ENCODE measurements at places on chromosomes 4 and X.

- DNase-seq, result no peak
Measured at GRCh38 chr4:138865765-138866164, 149.8 kb upstream of the NOCT start.

DNA sequence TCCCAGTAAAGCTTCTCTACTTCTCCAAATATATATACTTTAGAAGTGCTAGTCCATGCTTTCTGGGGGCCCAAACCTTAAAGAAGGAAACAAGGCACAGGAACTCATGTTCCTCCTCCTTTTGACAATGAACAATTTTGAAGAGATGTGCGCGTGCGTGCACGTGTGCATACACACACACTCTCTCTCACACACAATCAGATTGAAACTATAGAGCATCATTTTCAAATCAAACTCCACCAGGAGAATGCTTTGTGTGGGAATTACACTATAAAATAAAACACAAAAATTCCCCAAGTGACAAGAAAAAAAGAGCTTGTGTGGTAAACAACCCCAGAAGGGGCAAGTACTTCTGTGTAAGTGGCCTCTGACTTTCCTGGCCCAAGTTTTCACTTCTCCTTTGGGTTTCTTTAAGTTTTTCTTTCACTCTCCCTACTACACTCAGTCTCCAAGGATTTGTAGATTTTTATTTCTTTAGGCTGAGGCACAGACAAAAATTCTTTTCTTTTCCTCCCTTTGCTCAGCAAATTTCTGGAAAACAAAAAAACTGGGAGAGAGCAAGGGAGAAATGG is 46.6 kb upstream of the SHISA3 start:
- DNase-seq, result no peak

DNA sequence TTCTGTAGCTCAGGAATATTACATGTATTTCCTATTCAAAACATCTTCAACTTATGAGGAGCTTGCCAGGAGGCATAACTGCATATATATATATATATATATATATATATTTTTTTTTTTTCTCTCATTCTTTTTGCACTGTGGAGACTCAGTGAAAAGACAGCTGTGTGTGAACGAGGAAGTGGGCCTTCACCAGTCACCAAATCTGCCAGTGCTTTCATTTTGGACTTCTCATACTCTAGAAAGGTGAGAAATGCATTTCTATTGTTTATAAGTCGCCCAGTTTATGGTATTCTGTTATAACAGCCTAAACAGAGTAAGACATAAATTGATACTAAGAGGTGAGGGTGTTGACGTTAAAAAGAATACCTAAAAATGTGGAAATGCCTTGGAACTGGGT is 710.6 kb downstream of the TRAM1L1 start:
- DNase-seq, result no peak

DNA sequence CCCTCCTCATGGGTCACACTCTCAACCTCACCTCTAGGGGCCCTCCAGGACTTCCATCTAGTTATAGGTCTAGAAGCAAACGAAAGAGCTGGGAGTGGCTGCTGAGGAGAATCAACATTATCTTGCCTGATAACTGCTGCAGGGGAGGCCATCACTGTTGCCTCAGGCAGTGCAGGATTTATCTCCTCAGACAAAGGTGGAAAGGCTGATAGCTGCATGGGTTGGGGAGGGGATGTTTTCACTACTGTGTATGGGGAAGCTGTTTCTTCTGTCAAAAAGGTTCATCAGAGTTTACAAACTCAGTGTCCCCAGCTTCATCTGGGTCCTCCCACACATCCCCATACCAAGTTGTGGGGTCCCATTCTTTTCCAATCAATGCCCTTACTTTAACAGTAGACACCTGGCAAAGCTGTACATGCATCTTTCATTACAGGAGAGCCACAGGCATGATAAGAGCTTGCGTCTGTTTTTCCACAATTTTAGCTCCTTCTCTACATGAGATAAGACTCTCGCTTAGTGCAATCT is 17.6 kb upstream of the PRDM8 start:
- DNase-seq, result no peak

- DNase-seq, result no peak
Measured at GRCh38 chrX:2658585-2659292, 32.4 kb upstream of the CD99 start.

DNA sequence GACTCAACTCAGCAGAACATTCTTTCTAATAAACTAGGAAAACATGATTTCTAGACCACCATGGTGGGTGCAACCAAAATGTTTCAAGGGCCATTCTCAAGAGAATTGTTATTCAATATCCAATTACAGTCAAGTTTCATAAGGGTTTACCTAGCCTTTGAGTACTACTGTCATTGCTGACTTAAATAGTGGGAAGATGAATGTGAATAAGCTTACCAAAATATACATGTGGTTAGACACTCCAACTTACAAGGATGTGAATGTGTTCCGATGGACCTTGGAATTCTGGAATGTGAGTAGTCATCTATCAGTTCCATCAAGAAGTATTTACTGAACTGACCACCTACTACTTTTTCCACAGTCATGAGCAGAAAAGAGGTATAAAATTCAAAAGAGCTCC is 16.9 kb downstream of the SH3RF1 start:
- no peak for DNase-seq

GRCh38 chr4:174277433-174277832 is 6.0 kb downstream of the FBXO8 start:
- DNase-seq, result no peak

- no peak for DNase-seq
Measured at GRCh38 chr4:75989846-75990528, 758 bp downstream of the SDAD1 start.

- DNase-seq, result no peak
Measured at GRCh38 chr4:94804650-94805049, 46.9 kb downstream of the BMPR1B start.

DNA sequence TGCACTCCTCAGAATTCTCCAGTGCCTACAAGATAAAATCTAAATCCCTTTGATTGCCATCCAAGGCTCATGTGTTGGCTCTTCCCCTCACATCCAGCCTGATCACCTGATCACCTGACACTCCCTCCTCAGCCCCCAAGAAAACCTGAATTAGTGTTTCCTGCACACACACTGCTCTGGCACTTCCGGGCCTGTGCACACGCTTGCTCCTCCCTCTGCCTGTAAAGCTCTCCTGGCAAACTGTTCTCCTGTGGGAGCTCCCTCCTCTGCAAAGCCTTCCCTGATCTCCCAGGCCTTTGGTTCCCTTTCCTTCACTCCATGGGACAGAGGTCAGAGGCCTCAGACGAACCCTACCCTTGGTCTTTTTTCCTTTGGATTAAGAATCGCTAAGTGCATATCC is 19.9 kb downstream of the PHKA2 start:
- DNase-seq, result no peak

DNA sequence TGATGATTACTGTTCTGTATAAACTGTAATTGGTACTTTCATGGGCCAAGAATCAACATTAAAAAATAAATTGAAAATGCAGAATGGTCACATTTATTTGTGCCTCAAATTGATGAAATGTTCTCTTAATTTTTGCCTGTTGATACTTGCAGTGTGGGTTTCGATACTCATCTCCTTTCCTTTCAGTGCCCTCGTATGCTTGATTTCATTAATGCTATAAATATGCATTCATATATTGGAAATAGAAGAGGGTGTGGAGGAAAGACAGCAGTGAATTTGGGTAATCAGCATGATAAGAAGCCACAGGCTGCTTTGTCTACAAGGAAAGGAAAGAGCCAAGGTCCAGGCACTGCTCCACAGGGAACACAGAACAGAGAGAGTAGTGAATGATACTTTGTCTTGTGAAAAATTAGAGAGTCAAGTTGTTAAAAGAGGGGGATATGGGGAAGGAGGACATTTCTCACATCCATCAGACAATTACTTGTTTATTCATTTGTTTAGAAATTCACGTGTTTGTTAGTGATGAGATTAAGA is 1.0 kb upstream of the DDX60 start:
- no peak for DNase-seq

DNA sequence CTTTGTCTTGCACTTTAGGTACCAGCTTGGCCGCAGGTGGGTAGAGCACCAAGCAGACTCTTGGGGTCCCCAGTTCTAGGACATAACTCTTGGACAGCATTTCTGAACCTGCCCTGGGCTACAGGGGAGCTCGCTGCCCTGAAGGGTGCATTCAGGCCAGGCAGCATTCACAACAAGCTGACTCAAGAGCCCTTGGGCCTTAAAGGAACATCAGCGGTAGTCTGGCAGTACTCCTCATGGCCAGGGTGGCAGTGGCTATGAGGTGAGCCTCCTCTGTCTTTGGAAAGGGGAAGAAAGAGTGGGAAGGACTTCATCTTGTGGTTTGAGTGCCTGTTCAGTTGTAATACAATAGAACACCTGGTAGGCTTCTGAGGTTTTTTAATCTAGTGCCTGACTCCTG is 24.8 kb upstream of the SMARCA5 start:
- DNase-seq, result no peak

- DNase-seq, result no peak
Measured at GRCh38 chr4:123345137-123345934, 51.3 kb upstream of the SPRY1 start.

- DNase-seq, result no peak
Measured at GRCh38 chr4:81747242-81747930, 275.7 kb upstream of the RASGEF1B start.

DNA sequence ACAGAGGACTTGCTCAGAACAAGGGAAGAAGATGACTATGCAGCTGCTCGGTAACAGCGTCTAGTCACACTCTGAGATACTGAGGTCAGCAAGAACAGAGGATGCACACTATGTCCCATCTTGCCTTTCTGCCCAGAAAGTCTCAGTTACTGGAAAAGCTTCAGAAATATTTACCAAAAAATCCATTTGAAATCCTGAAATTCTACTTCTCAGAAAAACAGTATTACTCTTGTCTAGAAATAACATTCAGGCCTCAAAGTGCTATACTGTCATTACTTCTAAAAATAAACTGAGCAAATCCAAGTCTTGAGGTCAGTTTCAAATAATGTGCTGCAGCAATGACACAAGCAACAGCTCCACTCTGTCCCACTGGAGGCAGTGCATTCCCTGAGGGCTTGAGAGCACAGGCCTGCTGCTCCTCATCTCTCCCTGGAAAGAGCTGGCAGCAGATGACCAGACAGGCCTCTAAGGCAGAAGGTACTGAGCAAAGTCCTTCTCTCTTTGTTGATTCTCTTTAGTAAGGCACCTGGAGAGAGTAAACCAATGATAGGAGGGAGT is 76.9 kb downstream of the CAMK2D start:
- DNase-seq, result no peak

DNA sequence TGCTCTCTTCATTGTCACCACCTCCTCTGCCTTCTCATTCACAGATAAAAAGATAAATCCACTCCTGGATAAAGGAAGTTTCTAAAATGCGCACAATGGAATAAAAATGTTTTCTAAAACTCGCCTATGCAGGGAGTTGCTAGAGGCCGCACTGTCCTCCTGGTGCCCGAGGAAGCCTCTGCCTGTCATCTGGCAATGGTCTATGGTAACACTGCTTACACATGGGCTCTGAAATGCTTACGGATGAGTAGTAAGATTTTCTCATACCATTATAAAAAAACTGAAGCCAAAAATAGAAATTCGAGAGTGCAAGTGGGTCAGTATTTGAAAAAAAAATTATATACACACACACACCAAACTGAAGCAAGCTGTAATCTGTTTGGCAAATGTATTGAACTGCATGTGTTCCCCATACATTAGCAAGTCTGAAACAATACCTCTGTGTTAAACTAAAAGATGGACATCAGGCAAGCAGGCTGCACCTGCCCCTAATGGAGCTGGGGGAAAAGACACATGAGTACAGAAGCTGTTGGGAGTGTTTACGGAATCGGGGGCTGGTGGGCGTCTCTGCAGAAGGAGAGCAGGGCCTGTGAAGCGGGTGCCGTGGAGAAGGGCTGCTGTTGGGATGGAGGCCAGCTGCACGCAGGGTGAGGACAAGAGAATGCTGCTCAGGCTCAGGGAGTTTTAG is 103.3 kb upstream of the FAT1 start:
- no peak for DNase-seq

GRCh38 chr4:20825505-20825904 is 125.2 kb downstream of the PACRGL start:
- DNase-seq, result no peak

DNA sequence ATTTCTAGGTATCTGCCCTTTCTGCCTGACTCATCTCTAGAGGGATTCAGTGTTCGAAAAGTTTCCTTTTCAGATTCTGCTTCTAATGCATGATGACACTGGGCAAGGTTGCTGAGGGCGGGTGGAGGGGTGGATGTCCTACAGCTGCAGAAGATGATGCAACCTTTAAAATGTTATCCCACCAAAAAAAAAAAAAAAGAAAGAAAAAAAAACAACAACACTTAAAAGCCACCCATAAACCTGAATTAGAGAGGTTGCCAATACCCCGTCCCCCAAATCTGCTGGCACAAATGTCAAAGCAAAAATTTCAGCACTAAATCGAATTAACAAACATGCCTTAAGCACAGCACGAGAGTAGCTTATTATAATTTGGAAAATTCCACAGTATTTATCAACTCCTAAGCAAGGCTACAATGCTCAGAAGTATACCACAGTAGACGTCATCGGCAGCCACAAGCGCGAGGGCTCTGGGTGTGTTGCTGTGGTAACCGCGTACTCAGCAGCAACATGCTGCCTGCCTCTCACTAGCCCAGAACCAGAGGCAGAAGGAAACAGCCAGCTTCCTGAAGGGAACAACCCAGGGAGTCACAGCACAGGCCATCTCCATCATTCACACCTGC is 167.5 kb upstream of the MAP3K15 start:
- no peak for DNase-seq

- no peak for DNase-seq
Measured at GRCh38 chr4:152079543-152080293, 318.9 kb upstream of the GATB start.

- DNase-seq, result no peak
Measured at GRCh38 chr4:108327642-108328382, 159.1 kb upstream of the LEF1 start.

DNA sequence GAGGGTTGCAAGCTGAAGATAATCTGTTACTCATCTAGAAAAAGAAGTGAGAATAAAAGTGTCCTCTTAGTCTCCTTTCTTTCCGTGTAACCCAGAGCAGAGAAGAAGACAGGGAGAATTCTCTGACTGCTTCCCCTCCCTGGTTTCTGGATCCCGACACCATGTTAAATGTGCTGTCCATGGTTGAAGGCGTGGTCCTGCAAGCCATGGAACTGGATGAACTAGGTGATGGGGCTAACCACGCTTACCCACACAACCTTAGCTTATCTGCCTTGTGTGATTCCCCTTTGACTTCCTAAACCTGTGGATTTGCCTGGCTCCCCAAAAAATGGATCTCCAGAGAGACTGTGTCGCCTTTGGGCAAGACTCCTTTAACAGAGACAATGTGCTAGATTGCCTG is 907.6 kb downstream of the FSTL5 start:
- DNase-seq, result no peak

DNA sequence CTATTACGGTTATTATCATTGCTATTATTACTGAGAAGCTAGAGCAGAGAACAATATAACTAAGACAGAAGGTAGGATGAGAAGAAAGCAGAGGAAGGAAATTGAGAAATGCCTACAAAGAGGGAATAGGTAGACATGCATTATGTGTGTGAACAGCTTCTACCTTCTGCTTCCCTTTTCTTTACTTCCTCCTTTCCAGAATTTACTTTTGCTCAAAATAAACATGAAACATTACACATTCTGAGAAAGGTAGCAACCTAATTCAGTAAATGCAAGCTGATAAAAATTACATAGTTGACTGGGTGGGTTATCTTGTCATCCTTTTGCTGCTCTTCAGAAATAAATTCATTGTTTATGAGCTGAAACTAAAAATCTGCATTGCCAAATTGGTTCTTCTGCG is 54.6 kb downstream of the AMOT start:
- DNase-seq, result no peak
